Left lung (tissue), 14 donors: ENCODE measurements at places on chromosomes 4 and X.
A peak's percentile ranks its signal among the peaks of the same experiment; 100 is the strongest.

DNA sequence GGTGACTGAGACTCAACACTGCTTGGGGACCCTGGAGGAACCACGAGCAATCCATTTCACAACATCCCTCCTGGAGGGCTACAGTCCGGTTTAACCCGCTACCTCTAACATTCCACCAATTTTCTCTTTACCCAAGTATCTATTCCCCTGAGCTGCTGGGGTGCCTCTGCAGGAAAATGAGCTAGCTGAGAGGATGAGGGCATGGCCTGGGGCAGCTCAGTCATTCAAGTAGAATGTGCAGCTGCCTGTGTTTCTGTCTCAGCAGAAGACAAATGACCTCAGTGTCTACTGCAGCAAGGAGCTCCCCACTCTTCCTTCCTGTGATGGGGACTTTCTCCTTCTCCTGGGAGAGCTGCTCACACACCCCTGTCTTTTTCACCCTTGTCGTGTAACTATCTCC lies 120.8 kb downstream of the ZNF518B start:
- DNase-seq, result no peak

DNA sequence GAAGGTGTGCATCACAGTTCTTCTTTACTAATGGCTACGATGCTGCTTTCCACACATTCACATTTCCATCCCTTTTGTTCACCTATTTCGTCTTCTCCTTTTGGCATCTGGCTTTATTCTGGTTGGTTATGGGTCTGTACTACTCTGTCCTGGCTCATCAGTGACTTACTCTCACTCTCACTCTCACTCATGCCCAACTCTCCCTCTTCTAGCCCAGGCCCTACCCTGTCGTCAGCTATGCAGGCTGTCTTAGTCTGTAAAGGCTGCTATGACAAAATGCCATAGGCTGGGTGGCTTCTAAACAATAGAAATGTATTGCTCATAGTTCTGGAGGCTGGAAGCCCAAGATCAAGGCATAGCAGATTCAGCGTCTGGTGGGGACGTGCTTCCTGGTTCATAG lies 105.6 kb upstream of the PUDP start:
- DNase-seq, result no peak

- DNase-seq, result no peak
These were observed 490.6 kb downstream of the INPP4B start for GRCh38 chr4:142355421-142355930.

GRCh38 chr4:120065974-120066516 lies 603 bp downstream of the MAD2L1 start:
- no peak for DNase-seq

DNA sequence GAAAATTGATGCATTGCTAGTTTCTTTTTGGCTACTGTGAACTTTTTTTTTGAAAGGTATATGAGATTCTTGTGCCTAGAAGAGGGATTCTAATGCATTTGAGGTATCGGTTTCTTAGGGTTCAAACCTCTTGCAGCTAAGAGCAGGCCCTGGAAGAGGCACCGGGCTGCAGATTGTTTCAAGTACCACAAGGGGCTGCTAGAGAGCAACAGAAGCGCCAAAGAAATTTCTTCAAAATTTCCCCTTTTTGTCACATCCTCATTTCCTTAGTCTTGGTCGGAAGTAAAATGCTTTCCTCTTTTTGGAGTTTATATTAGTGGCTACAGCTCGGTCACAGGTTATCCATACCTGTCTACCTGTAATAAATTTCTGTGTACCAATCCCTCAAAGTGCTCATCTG lies 89.8 kb downstream of the PDGFRA start:
- peak; percentile 35 for DNase-seq

- no peak for DNase-seq
These were observed 187.7 kb downstream of the RAP1GDS1 start for GRCh38 chr4:98448908-98449307.

GRCh38 chrX:44889824-44890223 lies 16.8 kb downstream of the KDM6A start:
- no peak for DNase-seq

- no peak for DNase-seq
These were observed 1724.0 kb downstream of the RPA4 start for GRCh38 chrX:98607739-98608138.

DNA sequence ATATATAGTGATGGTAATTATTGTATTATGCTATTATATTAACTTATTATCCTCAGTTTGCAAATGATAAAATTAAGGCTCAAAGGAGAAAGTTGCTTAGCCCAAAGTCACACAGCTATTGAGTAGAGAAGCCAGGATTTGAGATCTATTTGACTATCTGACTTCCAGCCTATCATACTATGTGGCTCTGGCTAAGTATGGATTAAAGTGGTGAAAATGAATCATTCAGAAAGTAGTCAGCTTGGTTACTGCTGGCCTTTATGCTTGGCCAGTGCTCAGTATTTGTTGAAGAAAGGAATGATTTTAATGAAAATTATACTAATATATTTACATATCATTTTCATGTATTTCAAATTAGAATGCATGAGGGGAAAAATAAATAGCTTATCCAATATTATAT lies 219.8 kb downstream of the SHROOM3 start:
- DNase-seq, result no peak

DNA sequence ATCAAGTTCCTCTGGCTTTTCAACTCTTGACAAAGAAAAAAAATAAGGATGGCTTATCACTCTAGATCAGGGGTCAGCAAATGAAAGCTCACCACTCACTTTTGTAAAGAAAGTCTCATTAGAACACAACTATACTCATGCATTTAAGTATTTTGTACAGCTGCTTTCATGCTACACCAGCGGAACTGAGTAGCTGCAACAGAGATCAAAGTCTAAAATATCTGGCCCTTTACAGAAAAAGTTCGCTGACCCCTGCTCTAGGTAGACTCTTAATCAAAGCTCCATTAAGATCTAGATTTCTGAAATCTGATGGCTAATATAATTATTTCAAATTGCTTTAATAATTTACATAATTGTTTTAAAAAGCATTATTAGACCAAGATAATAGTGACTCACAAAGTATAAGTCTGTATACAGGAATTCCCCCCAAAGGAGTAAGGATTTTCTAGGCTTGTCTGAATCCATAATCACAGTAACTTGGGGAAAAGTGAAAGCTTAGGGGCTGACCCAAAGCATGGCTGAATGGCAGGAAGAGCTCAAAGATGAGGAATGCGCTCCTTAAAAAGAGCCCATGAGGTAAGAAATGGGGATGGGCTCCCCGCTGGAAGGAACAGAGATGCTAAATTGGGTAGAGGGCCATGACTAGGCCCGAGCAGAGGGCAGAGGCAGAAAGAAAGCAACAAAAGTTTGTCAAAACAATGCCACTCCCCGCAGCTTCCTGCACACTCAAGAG lies 140.3 kb downstream of the SH3KBP1 start:
- no peak for DNase-seq

- no peak for DNase-seq
These were observed 17.4 kb downstream of the SORBS2 start for GRCh38 chr4:185794637-185795036.
